ENCODE measurements at places on chromosomes 1 and 21.

DNA sequence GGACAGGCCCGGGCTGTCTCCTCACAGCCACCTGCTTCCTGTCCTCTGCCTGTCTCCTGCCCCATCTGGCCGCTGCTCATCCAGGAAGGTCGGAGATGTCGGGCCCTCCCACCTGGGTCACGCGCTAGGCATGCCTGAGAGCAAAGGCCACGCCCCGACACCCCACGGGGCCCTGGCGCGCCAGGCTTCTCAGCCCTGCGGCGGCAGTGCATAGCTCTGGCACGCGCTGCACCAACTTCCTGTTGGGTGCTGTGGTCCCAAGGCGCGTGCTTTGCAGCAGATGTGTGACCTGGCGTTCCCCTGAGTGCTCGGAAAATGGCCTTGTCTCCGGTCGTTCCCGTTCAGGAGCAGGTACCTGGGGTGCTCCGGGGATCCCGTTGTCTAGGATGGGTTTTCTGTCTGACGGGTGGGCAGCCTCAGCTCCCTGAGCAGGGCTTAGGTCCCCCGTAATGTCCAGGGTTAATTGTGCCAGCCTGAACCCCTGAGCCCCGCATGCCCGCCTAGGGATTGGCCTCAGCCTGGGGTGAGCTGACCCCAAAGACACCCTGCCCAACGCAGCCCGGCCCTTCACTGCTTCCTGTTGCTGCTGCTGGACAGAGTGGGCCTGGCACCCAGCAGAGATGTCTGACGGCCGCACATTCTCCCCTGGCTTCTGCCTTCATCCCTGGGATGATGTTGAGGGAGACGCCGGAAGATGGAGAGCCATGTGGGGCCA lies 19.4 kb upstream of the KCNAB2 start:
- peak; percentile 91 for DNase-seq

DNA sequence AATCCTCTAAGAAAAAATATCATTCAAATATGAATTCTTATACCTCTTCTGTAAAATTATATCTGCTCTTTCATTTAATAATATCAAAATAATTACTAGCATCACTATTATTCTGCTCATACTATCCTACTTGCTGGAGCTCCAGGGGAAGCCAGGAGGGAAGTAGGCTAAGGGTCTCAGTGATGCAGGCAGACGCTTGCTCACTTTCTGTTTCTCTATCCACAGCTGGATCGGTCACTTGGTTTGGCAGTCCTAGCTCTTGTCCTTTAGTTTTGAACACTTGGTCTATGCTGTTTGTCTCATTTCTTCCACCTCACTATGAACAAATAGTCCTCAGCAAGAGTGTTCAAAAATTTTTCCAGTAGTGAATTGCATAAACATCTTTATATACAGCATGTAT lies 11.3 kb downstream of the CCDC190 start:
- no peak for DNase-seq

DNA sequence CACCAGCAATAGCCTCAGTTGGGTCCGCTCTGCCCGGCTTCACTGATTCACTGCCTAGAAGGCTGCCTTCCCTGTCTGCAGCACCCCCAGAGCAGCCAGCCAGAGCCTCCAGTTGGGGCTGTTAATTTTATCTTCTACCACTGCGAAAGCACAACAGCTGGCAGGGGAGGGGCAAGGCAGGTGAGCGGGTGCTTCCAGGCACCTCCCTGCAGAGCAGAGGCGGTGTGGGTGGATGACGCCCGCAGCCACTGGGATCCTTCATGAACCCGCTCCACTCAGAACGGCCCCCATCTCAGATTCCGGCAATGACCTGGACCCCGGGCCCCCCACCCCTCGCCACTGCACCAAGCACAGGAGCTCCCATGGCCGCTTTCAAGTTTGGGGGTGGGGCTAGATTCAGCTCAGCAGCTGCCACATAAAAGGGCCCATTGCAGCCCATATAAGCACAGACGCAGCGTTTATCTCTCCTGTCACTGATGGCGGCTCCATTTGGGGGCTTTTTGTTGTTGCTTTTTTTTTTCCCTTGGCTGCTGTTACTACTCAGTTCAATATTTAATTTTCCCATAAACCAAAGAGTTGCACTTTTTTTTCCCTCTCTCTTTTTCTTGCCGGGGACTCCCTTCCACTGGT lies 128.0 kb upstream of the KLHDC7A start:
- DNase-seq = no peak

- no peak for DNase-seq
Measured at GRCh38 chr1:203547771-203548421, 53.9 kb downstream of the OPTC start.

DNA sequence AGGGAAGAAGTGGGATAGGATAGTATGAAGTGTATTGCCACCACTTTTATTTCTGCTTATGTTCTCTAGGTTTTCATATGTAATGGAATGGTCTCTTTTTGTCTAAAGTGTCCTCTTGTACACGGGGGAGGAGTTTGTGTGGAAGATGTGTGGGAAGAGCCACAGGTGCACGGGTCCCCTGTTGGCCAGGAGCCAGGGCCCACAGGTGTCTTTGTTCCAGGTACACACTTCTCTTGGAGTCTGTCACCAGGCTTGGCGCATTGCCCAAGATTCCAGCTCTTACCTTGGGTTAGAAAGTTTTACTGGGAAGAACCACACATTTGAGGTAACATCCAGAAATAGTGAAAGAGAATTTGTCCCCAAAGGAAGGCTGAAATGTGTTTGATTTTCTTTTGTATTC lies 10.5 kb downstream of the TENT5C start:
- no peak for DNase-seq

DNA sequence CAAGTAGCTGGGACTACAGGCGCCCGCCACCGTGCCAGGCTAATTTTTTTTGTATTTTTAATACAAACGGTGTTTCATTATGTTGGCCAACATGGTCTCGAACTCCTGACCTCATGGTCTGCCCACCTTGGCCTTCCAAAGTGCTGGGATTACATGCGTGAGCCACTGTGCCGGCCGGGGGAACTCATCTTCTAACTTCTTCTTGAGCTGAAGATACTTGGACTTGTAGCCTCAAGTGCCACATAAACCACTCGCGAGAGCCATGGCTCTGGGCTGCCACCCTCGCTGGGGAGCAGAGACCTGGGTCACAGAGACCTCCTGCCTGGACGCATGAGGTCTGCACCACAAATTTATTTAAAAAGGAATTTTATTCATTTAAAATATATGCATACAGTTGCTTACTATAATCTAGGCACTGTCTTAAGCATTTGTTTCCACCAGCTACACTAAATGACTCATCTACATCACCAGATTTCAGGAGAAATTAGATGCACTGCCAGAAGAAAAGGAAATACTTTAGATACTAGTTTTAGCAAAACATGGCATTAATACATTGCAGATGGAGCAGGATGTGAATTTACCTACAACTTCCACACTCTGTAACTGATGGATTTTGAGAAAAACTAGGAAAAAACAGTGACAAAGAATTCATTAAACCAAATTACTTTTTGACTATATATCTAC lies 29.9 kb upstream of the PUM1 start:
- DNase-seq = no peak

- DNase-seq = peak; percentile 22
Measured at GRCh38 chr1:227894831-227895451, 52.8 kb downstream of the WNT9A start.

Data from activated naive CD8-positive, alpha-beta T cell treated with anti-CD3 and anti-CD28 coated beads, Interleukin-2, amount 10 ng/mL, durations not matched to agents 7 days and 5 days (primary cell).